AG09309 (cell line): ENCODE measurements at places on chromosomes 6 and 20.
A peak's percentile ranks its signal among the peaks of the same experiment; 100 is the strongest.

DNA sequence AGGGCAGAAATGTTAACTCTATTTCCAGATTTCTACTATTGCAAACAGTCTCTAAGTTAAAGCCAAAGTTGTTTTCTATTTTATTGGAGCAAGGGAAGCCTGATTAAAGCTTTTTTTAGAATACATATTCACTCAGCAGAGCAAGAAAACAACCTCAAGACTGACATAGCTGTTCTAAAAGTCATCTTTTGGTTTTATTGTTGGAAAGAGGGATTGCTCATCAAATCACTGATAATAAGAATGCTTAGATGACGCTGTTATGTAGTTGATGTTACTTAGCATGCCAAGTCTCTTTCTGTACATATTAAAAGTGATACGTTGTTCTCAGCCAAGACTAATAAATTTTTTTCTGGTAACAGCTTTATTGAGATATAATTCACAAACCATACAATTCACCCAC, 172.6 kb upstream of the LAMA2 start:
- DNase-seq: peak; percentile 33

DNA sequence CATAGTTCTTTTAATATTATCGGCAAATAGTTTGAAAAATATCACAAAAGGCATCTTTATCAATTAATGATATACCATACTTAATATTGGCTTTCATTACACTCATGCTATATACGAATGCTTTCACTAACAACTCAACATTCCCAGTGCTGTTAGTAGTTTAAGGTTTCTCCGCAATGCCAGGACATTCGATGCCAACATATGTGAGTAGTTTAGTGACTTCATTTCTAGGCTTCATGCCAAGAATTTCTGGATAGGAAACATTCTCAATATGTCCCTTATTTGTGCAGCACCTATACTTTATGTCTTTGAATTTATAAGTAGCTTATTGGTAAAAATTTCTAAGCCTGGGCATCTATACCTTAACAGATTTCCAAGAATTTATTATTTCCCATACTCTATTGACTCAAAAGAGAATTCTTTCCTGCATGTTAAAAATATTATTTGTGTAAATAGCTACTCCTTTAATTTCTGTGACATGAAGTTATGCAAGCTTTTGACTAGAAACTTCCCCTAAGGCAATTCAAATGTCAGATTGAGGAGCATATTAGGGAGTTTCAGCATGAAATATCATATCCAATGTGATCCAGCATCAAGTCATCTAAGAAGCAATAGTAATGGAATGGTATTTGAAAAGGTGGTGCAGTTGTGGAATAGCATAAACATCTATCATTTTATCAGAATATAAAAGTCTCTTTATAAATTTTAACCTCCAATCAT, 236.0 kb upstream of the STXBP5 start:
- peak; percentile 50 for DNase-seq

DNA sequence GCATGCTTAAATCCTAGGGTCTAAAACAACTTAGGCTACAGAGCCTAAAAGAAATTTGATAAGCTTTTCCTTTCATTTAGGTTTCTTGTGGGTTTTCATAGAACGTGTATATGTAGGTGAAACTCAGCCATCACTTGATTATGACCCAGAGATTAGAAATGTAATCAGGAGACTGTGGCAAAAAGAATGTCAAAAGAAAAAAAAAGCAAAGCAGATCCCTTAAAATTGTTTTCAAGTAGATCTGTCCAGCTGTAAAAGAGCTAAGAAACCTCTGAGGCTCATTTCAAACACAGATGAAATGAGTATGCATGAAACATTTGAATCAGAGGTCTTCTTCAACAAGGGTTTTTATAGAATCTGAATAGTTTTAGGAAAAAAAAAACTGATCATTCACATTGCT, 341.3 kb upstream of the PRDM1 start:
- no peak for DNase-seq

GRCh38 chr6:40928307-40928706, 110.7 kb downstream of the UNC5CL start:
- DNase-seq: no peak

GRCh38 chr6:29924287-29924686, 18.0 kb upstream of the HLA-A start:
- no peak for DNase-seq

GRCh38 chr6:85363870-85364269, 86.0 kb upstream of the NT5E start:
- DNase-seq: no peak
